ENCODE measurements at places on chromosomes 2 and 18. TPM values are rescaled to one million over a fixed set of nuclear protein-coding genes. Genes with fewer than 3 reads are reported as not detected.

DNA sequence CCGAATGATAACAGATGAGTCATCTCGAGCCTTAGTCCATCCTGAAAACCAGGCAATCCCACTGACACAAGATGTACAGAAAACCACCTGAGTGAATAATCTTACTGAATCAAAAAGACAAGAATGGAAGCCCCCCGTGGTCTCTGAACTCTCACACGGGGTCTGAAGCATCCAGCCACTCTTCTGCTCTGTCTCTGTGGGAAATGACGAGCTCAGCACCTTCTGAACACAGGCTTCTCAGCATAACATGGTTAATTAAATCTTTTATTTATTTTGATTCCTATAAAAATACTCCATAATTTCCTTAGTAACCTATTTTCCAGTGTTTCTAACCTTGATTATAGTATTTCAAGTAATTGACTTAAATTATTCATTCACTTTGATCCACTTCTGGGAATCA is 203.7 kb downstream of the TMEM163 start:
- no peak for DNase-seq
- no peaks in the 10 kb centered on the region for H3K4me1 ChIP-seq
- H3K27ac ChIP-seq = no peak overlapping the region
- no peak overlapping the region for H3K4me3 ChIP-seq
- H3K36me3 ChIP-seq = no peaks in the 10 kb centered on the region

DNA sequence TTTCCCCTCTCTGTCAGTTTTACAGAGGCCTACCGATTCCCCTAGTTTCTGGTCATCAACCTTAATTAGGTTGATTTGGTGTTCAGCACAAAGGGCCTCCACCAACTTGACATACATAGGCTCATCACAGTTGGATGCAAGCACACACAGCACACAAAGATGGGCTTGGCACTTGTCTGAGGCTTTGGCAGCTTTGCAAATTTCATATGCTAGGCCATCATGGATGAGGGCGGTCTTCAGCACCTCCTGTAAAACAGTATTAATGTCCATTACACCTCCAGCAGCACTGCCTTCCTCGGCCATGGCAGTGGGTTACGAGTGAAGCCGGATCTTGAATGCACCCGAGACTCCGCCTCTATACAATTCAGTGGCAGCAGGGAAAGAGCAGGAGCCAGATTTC is 56.9 kb downstream of the REL start:
- H3K4me1 ChIP-seq = peaks cover 18% of the 10 kb centered on the region
- no peak for DNase-seq
- peaks cover 72% of the 10 kb centered on the region for H3K36me3 ChIP-seq

DNA sequence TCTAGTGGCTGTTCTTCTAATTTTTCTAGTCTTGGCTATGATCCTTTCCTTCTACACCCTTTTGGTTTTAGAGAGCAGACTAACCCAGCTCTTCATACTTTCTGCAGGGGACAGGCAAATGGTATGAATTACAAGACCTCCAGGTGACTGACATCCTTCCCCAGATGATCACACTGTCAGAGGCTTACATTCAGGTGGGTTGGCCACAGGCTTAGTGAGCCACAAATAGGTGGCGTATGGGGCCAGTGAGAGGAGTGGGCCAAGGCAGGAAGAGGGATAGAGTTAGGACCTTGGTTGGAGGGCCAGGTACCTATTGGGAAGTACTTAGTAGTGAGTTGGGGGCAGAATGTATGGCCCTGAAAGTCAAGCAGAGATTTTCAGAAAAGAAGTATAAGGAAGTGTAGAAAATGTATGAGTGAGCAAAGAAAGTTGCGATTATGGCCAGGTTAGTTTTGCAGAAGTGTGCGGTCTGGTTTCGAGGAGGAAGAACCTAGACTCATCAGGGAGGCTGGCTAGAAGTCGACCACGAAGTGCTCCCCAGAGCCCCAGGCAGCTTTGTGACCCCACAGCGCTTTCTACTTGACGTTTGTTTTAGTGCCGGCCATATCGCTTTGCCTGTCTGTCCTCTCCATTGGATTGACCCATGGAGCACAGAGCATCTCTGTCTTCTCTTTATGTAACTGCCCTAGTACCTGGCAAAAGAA is 20.0 kb downstream of the SFTPB start:
- H3K4me1 ChIP-seq = peaks cover under 1% of the 10 kb centered on the region
- no peak overlapping the region for H3K4me3 ChIP-seq
- peaks cover 53% of the 10 kb centered on the region for H3K36me3 ChIP-seq
- H3K27me3 ChIP-seq = no peaks in the 10 kb centered on the region
- no peak overlapping the region for H3K27ac ChIP-seq
- no peak for DNase-seq

DNA sequence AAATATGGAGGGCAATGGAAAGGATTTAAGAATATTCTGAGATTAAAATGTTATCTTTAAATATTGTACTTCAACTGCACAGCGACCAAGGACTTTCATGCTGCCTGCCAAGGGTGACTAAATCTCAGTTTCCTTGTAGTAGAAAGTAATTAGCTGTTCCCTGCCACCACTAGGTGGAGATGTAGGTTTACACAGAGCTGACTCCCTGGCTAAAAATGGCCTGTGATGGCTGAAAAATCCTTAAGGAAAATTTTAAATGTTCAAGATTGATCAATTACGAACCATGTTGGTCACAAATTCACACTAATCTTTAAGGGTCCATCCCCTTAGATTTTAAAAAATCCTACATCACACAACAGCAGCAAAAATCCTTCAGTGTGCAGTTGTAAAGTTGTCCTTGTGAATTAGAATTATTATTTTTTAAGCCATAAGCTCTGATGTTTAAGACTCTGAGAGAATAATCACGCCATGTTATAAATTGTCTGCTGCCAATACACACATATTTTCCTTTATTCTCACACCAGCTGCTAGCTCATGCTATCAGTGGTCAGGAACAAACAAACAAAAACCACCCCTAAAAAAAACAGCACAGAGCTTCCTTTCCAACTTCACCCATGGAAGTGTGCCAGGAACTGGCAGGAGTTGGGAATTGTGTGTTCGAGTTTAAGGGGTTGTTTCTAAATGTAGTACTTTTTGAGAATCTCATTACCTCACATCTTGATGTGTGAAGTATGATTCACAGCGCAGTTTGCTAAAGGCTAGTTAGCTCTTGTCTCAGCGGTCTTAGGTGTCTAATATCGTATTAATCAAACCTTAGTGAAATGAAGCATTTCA is 399.8 kb downstream of the TMEM182 start:
- H3K4me3 ChIP-seq = no peak overlapping the region
- peak; percentile 17 for DNase-seq
- H3K27me3 ChIP-seq = no peaks in the 10 kb centered on the region
- no peaks in the 10 kb centered on the region for H3K4me1 ChIP-seq
- no peak overlapping the region for H3K27ac ChIP-seq
- no peaks in the 10 kb centered on the region for H3K36me3 ChIP-seq

- peaks cover 23% of the 10 kb centered on the region for H3K4me1 ChIP-seq
- no peaks in the 10 kb centered on the region for H3K36me3 ChIP-seq
Observed at GRCh38 chr2:8049851-8050571, 631.8 kb upstream of the ID2 start.

DNA sequence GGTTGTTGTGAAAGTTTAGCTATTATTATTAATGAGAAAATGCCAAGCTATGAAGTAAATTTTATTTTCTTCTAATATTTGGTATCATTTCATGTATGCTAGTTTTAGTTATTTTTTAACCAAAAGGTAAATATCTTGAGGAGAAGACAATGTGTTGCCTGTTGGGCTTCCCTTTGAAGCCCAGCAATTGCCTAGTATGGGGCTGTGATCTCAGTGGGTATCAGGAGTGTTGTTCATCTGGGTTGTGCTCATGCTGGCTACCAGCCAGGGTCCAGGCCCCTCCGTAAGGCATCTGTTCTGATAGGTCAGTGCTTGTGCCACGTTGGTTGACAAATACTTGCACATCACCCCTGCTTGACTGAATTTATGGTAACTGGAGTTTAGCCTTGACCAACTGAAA is 38.0 kb upstream of the DARS1 start:
- DNase-seq = no peak
- no peaks in the 10 kb centered on the region for H3K27me3 ChIP-seq
- H3K4me1 ChIP-seq = peaks cover 10% of the 10 kb centered on the region
- no peak overlapping the region for H3K27ac ChIP-seq
- H3K4me3 ChIP-seq = no peak overlapping the region

DNA sequence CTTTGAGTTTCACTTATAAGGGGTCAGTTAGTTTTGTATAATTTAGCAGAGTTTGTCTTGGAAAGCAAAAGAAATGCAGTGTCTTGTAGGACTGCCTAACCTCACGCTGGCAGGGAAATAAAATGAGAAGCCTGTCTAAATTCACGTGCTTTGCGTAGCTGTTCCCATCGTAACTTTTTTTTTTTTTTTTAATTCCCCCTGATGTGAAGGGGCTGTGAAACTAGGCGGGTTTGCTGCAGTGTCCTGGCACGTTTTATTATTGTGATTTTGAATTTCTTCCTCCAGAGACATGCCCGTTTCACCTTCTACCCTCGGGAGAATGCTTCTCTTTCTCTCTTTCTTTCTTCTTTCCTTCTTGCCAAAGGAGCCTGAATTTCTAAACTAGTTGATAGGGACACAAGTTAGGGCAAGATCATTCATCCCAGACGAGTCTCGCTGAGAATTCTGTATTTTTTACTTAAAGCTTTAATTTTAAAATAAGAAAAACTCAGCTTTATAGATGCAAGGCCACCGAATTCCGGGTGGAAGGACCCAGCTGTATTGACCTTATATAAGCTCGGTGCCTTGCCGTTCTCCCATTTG is 2.3 kb downstream of the MEIS1 start:
- H3K4me3 ChIP-seq = no peak overlapping the region
- no peak overlapping the region for H3K27ac ChIP-seq
- H3K36me3 ChIP-seq = no peaks in the 10 kb centered on the region
- H3K27me3 ChIP-seq = peaks cover 75% of the 10 kb centered on the region

- no peak for DNase-seq
- H3K27ac ChIP-seq = no peak overlapping the region
- H3K4me3 ChIP-seq = no peak overlapping the region
- peaks cover 6% of the 10 kb centered on the region for H3K36me3 ChIP-seq
- H3K27me3 ChIP-seq = peaks cover 2% of the 10 kb centered on the region
- H3K4me1 ChIP-seq = peaks cover 4% of the 10 kb centered on the region
Observed at GRCh38 chr2:172937884-172938712, 137.5 kb upstream of the MAP3K20 start.

DNA sequence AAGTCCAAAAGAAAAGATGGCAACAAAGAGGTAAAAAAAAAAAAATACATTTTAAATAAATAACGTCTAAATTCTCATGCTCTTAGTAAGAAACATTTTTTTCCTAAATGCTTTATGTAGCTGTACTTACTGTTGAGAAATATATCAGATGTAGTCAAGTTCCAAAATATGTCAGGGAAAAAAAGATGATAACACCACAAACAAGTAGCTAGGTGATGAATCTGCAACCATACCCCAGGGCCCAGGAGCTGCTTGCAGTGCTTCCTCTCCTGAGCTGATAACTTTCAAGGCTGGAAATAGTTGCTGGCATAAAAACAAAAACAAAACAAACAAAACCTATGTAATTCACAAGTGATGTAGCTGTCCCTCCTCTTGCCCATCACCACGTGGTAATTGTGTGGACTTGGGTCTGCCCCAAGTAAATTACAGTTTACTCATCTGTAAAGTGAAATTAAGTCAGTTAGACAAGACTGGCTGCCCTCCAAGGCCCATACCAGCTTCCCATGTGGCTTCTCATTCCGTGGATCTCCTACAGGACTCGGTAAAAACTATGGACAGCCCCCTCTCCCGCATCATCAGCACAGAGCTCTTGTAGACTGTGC is 82.6 kb downstream of the SP100 start:
- peaks cover 16% of the 10 kb centered on the region for H3K4me1 ChIP-seq
- H3K27ac ChIP-seq = no peak overlapping the region
- DNase-seq = no peak
- H3K4me3 ChIP-seq = no peak overlapping the region
- no peaks in the 10 kb centered on the region for H3K27me3 ChIP-seq
- H3K36me3 ChIP-seq = peaks cover 52% of the 10 kb centered on the region

DNA sequence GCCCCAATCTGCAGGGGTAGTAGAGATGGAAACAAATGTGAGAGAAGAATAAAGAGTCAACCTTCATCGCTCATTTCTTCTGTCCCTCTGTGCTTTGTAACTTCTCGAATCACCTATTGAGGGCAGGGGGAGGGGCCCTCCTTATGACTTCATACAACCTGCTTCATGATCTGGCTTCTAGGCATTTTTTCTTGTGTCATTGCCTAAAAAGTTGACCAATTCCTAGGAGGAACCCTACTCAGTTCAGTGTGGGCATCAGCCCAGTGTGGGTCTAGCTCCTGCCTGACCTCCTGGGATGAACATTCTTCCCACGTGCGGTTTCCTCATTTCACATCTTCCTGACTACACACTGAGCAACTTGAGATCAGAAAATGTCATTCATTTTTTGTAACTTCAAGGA is 46.3 kb upstream of the CREB1 start:
- H3K36me3 ChIP-seq = no peaks in the 10 kb centered on the region
- DNase-seq = no peak
- H3K4me1 ChIP-seq = peaks cover 26% of the 10 kb centered on the region
- no peaks in the 10 kb centered on the region for H3K27me3 ChIP-seq
- H3K4me3 ChIP-seq = no peak overlapping the region

- H3K27me3 ChIP-seq = peaks cover 2% of the 10 kb centered on the region
- no peak overlapping the region for H3K27ac ChIP-seq
- DNase-seq = no peak
- H3K4me1 ChIP-seq = no peaks in the 10 kb centered on the region
Observed at GRCh38 chr18:68569936-68570335, 145.0 kb downstream of the TMX3 start.

DNA sequence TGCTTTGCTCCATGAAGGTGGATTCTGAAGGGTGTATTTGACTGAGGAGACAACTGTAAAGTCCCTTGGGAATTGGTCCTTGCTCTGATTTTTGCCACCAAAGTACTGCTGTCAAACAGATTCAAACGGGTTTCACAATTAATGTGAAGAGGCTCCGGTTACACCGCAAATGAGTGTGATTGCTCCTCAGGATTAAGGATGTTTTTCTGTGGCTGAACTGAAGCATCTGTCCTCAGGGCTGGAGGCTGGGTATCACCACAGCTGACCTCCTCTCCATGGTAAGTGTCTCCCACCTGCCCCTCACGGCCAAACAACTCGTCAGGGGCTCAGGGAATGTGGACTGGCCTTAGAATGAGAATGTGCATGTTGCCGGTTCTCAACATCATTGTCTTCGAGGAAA is 130.4 kb upstream of the NDUFV2 start:
- no peak overlapping the region for H3K4me3 ChIP-seq
- H3K27ac ChIP-seq = no peak overlapping the region
- no peaks in the 10 kb centered on the region for H3K4me1 ChIP-seq
- H3K36me3 ChIP-seq = no peaks in the 10 kb centered on the region
- H3K27me3 ChIP-seq = peaks cover 9% of the 10 kb centered on the region

- no peaks in the 10 kb centered on the region for H3K4me1 ChIP-seq
- no peak overlapping the region for H3K4me3 ChIP-seq
- H3K27ac ChIP-seq = no peak overlapping the region
- H3K27me3 ChIP-seq = peaks cover 12% of the 10 kb centered on the region
Observed at GRCh38 chr2:176479961-176480360, 210.7 kb downstream of the MTX2 start.

GRCh38 chr18:25454730-25455129 is 102.8 kb upstream of the ZNF521 start:
- H3K27ac ChIP-seq = no peak overlapping the region
- no peak overlapping the region for H3K4me3 ChIP-seq
- H3K36me3 ChIP-seq = no peaks in the 10 kb centered on the region
- no peaks in the 10 kb centered on the region for H3K27me3 ChIP-seq

GRCh38 chr2:123518367-123518766 is 506.7 kb upstream of the CNTNAP5 start:
- no peaks in the 10 kb centered on the region for H3K36me3 ChIP-seq
- H3K27me3 ChIP-seq = no peaks in the 10 kb centered on the region
- no peak overlapping the region for H3K4me3 ChIP-seq
- no peaks in the 10 kb centered on the region for H3K4me1 ChIP-seq

CENPO gene
- 41.9 TPM for total RNA-seq

FAM237A gene
- not detected for total RNA-seq

REG1A gene
- total RNA-seq = not detected
